ENCODE measurements at places on chromosomes 1 and 21.

GRCh38 chr21:17002594-17003257 is 510.1 kb upstream of the CXADR start:
- no peak for DNase-seq

DNA sequence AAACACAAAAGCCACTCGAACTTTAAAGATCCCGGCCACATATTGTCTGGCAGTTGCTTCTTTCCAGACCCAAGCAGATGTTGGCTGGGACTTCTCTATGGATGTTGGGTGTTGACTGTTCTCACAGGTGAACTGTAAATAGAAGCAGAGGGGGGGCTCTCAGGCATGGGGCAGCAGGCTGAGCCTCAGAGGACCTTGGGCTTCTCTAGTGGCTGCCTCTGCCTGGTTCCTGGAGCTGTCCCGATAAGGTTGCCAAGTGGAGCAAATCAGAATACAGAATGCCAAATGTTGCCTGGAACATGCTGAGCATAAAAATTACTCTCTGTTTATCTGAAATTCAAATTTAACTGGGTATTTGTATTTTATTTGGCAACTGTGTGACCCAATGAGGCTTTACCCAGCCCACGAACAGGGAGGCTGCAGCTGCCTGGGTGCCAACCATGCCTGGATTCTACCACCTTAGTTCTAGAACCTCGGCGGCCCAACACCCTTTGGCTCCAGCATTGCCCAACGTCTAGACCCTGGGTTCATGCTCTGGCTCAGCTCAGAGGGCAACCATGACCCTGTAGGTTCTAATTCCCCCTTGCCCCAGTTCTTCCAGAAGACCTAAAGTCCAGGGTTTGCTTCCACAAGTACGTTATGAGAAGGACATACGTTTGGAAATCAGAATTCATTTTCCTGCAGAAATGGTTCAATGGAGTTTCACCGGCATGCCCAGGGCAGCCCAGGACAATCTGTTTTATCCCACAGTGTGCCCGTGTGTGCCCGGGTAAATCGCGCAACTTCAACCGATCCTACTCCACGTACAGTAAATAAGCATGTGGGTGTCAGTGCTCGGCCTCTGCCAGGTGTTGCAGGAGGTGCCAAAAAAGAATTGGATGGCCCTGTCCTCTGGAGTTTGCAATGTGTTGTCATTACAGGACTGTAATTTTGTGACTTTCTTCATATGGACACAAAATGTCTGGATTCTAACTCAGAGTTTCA is 5.4 kb upstream of the SLC45A1 start:
- DNase-seq = no peak

DNA sequence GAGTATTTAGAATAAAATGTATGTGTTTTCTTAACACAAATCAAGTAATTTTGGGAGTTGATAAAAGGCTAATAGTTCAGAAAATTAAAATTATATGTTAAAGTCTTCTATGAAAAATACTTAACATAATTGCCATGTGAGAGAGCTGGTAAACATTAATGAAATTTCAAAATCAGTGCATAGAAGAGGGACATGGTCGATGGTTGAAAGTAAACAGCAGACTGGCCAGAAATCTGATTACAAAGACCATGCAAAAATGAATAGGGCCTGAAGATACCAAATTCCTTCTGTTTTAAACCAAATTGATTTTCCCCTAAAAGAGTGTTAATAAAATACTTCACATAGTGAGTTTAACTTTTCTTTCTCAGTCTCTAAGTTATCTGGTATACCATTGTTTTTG is 128.3 kb downstream of the GABPA start:
- no peak for DNase-seq

GRCh38 chr1:98707556-98707955 is 46.0 kb downstream of the SNX7 start:
- no peak for DNase-seq

- DNase-seq = no peak
Observed at GRCh38 chr1:40712405-40712944, 21.0 kb downstream of the NFYC start.

DNA sequence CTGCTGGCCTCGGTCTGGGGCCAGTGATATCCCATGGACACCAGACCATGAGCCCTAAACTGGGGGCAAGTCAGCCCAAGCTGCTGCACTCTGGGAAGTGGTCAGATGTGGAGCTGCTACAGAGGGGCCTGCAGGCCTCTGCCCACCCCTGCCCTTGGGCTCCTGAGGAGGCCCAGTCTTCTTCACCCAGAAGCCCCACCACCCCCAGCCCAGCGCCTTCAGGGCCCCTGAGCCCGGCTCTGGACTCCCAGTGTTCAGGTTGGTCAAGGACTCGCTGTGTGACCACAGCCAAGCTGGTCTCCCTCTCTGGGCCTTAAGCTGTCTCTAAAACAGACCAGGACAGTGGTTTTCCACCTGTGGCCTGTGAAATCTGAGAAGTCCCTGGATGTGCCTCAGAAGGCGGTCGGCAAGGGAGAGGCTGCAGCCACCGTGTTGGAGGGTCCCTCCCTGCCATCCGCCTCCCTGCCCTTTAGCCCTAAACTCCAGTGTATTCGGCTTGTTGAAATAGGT is 79.7 kb upstream of the TMEM51 start:
- DNase-seq = no peak

GRCh38 chr1:22618056-22618455 is 18.4 kb upstream of the C1QA start:
- DNase-seq = peak; percentile 82

DNA sequence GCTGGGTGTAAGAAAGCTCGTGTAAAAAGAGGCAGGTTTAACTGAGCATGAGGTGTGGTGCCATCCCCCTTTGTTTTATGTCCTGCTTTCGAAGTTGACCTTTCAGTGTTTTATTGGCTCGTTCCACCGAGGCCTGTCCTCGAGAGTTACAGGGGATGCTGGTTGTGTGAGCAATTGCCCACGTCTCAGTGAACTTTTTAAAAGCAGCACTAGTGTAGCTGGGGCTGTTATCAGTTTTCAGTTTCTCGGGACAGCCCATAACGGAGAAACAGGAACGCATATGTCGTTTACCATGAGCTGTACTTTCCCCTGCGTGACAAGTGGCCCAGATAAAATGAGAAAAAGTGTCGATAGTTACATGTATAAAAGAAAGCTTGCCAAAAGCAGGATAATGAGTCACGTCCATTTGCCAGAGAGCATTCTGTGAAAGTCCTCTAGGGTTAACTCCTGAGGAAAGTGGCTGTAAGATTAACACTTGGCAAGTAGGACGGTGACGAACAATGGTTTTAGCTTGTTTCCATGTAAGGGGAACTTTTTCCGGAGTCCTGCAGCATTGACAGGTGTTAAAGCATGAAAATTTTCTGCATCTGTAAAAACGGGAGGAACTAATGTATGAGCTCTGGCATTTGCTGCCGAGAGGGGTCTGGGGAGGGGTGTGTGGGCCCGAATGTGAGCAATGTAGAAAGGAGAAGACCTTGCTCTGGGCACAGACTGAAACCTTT is 7.8 kb upstream of the LRRC47 start:
- no peak for DNase-seq

- DNase-seq = peak; percentile 21
Observed at GRCh38 chr1:177171536-177172123, 872 bp downstream of the BRINP2 start.

GRCh38 chr1:238537641-238538040 is 646.9 kb upstream of the ZP4 start:
- no peak for DNase-seq

- DNase-seq = no peak
Observed at GRCh38 chr1:237972186-237972585, 81.5 kb upstream of the ZP4 start.

- DNase-seq = no peak
Observed at GRCh38 chr21:42427809-42428419, 24.2 kb downstream of the UBASH3A start.

DNA sequence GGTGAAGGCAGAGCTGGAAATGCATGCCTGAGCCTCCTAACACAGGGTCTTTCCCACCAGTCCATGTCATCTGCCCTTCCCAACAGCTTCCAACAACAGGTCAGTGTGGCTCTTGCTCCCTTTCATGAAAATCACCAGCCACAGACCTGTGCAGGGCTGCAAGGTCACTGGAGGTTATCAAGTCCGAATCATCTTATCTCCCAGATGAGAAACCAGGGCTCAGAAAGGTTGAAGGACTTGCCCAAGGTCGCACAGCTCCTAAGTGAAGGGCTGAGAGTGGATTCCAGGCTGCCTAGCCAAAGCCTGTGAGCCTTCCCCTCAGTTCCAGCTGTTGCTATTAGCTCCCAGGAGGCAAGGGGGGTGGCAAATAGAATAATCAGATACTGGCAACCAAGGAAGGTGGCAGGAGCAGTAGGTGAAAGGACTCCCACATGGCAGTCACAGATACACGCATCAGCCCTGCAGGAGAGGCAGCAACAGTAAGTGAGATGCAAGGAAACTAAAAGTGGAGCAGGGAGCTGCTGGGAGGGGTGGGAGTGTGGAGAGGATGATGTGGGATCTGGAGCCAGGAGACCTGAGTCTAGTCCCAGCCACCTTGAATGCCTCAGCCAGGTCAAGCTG is 74.2 kb downstream of the SSBP3 start:
- no peak for DNase-seq

DNA sequence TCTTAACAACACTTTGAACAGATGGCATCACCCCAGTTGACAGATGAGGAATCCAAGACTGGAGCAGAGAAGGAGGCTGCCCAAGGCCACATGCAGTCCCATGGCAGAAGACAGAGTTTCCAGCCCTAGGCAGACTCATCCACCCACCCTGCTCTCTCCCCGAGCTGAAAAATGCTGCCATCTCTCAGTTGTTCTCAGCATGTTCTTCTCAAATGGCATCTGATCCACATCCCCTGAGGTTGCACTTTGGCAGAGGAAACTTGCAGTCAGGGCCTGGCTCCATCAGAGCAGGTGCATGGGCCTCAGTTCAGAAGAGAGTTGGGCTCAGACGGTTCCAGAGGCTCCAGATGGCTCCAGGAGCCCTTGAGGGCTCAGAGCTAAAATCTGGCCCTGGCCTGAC is 709.4 kb downstream of the MATN1 start:
- no peak for DNase-seq

DNA sequence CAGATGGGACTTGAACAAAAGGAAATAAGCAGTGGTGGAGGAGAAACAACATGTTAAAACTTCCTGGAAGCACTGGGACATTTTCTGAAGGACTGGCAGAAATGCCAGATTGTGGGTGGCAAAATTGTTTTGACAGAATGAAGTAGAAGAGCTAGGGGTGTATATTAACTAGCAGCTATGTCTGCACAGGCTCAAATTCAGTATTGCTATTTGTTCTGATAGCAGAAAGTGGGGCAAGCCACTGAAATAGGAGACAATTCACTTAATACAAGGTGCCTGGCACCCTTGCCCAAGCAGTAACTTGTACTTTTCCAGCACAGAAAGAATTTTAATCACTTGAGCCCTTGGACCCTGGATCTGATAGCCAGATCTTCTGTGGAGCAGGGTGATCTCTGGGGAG is 11.8 kb upstream of the PIGM start:
- DNase-seq = no peak

DNA sequence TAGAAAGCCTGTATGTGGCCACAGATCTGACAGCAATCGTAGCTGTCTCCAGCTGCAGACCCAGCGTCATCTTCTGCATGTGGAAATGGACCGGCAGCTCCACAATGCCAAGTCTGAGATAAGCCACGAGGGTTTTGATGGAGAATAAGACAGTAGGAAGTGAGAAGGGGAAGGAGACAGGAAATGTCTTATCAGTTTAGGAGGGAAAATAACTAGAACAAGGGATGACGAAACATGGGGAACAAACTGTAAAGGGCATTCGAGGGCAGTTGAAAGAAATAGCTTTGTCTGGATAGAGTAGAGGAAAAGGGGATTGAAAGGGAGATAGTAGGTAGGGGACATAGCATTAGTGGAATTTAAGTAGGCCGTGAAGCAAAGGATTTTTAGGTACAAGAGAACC is 74.0 kb upstream of the CTTNBP2NL start:
- no peak for DNase-seq

DNA sequence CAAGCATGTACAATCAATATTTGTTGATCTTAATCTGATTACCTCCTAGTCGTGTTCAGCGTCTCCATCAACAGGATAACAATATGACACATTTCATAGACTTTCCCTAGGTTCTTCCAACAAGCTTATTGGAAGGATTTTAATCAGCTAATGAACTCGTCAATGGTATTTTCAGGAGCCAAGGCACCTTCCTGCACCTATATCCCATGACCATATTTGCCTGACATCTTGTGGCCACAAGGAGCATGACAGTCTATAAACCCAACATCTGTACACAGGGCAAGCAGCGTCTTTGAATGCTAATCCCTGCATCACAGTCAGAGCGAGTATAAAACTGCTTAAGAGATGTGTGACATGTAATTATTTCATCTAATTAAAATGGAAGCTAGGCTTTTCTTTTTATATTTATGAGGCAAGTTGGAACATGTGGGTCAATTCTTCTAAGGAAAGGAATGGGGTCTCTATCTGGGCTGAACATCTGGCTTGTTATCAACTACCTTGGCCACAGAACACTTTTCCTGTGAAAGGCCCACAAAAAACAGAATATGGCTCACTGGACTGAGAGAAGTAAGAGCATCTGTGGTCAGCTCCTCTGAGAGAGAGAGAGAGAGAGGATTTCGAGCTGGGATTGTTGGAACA is 388.8 kb downstream of the NTNG1 start:
- peak; percentile 82 for DNase-seq

- no peak for DNase-seq
Observed at GRCh38 chr1:116873680-116874271, 35.9 kb upstream of the PTGFRN start.

DNA sequence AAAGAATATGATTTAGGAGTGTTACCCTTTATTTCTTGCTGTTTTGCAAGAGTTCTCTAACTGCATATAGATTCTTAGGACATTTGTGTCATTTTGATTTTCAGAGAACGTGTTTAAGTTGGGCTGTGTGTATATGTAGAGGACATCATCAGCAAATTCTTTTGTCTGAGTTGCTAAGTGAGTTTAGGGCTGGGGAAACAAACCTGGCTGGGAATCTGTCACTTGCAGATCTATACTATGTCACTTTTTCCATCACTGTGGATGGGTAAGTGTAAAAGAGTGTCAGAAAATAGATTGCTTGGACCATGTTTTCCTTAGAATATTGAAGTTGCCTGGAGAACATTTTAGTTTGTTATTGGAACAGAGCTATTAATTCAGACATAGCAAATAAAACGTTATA is 349.1 kb upstream of the NEGR1 start:
- no peak for DNase-seq

DNA sequence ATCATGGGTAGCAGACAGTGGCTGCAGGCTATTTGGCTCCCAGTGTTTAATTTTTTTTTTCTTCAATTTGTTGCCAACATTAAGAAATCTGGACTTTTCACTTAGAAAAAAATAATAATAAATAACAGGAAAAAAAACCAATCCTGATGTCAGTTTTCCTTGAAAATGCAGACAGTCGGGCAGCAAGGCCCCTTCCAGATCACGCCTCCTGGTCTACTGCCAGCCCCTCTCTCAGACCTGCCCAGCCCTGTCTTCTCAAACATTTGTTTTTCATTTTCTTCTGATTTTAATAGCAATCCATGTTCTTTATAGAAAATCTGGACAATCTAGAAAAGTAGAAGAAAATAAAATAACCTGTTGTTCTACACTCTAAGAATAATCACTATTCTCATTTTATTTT is 15.5 kb downstream of the IFNGR2 start:
- no peak for DNase-seq

- DNase-seq = no peak
Observed at GRCh38 chr21:34640858-34641257, 25.9 kb upstream of the RCAN1 start.

GRCh38 chr21:21158376-21158918 is 160.2 kb downstream of the NCAM2 start:
- DNase-seq = no peak

Measured in NCI-H1092 treated with DMSO at 0.1 percent for 48 hours (cell line).